Endodermal cell (in vitro differentiated cells): ENCODE measurements at places on chromosomes 2 and 18. TPM values are rescaled to one million over a fixed set of nuclear protein-coding genes. Genes with fewer than 3 reads are reported as not detected.

Gene BCL2L11
- 14.9 to 19.8 TPM (median 16.7 TPM) in 3 replicates for total RNA-seq

Gene TIMM21
- total RNA-seq, result 19.2 to 28.8 TPM (median 27.8 TPM) in 3 replicates

- DNase-seq, result no peak
- no peaks in the 10 kb centered on the region for H3K36me3 ChIP-seq
- no peak overlapping the region for H3K27ac ChIP-seq
- H3K4me1 ChIP-seq, result no peaks in the 10 kb centered on the region
- H3K27me3 ChIP-seq, result no peaks in the 10 kb centered on the region
These were observed 118.8 kb upstream of the MAP2 start for GRCh38 chr2:209305026-209305425.

- H3K27ac ChIP-seq, result no peak overlapping the region
- H3K4me3 ChIP-seq, result no peak overlapping the region
- H3K27me3 ChIP-seq, result no peaks in the 10 kb centered on the region
- H3K36me3 ChIP-seq, result no peaks in the 10 kb centered on the region
- H3K4me1 ChIP-seq, result no peaks in the 10 kb centered on the region
These were observed 18.4 kb upstream of the TCF7L1 start for GRCh38 chr2:85114586-85115330.

DNA sequence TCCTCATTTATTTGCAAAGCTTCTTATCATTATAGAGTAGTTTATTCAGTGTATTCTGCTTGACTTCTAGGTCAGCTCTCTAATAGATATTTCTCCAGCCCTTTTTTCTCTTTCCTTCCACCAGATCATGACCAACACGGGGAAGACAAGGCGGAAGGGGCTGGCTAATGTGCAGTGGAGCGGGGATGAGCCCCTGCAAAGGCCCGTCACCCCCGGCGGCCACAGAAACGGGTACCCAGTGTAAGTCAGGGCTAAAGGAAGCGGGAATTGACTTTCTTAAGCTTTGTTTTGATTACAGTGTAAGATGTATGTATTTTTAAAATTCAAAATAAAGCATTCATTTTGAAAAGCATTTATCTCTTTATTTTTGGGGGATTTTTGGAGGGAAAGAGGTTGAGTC, 50.7 kb upstream of the B3GNT7 start:
- peaks cover 4% of the 10 kb centered on the region for H3K4me1 ChIP-seq
- H3K36me3 ChIP-seq, result no peaks in the 10 kb centered on the region
- no peak overlapping the region for H3K4me3 ChIP-seq
- peak; percentile 33 for DNase-seq
- H3K27me3 ChIP-seq, result no peaks in the 10 kb centered on the region
- H3K27ac ChIP-seq, result no peak overlapping the region

DNA sequence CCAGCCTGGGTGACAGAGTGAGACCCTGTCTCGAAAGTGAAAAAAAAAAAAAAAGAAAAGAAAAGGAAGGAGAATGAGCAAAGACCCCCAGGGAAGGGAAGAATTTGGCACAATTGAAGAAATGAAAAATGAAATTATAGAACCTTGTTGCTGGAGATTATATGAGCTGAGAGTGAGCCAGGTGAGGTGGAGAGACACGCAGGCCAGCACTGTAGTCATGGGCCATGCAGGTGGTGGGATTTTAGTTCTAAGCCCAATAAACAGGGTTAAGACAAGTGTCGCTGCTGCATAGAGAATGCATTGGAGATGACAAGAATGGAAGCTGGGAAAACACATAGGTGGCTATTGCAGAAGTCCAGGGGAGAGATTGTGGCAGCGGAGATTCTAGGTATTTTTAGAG, 32.3 kb downstream of the FBLN7 start:
- no peaks in the 10 kb centered on the region for H3K27me3 ChIP-seq
- no peaks in the 10 kb centered on the region for H3K4me1 ChIP-seq
- H3K27ac ChIP-seq, result no peak overlapping the region
- DNase-seq, result no peak
- no peak overlapping the region for H3K4me3 ChIP-seq

- H3K4me1 ChIP-seq, result no peaks in the 10 kb centered on the region
- H3K4me3 ChIP-seq, result no peak overlapping the region
- H3K36me3 ChIP-seq, result no peaks in the 10 kb centered on the region
- no peaks in the 10 kb centered on the region for H3K27me3 ChIP-seq
- DNase-seq, result no peak
These were observed 127.9 kb upstream of the SEC11C start for GRCh38 chr18:59011786-59012185.

GRCh38 chr2:10188211-10188610, 65.7 kb downstream of the RRM2 start:
- peak; percentile 71 for DNase-seq
- H3K36me3 ChIP-seq, result no peaks in the 10 kb centered on the region
- no peaks in the 10 kb centered on the region for H3K27me3 ChIP-seq
- no peaks in the 10 kb centered on the region for H3K4me1 ChIP-seq
